ENCODE measurements at places on chromosomes 1 and 21.

DNA sequence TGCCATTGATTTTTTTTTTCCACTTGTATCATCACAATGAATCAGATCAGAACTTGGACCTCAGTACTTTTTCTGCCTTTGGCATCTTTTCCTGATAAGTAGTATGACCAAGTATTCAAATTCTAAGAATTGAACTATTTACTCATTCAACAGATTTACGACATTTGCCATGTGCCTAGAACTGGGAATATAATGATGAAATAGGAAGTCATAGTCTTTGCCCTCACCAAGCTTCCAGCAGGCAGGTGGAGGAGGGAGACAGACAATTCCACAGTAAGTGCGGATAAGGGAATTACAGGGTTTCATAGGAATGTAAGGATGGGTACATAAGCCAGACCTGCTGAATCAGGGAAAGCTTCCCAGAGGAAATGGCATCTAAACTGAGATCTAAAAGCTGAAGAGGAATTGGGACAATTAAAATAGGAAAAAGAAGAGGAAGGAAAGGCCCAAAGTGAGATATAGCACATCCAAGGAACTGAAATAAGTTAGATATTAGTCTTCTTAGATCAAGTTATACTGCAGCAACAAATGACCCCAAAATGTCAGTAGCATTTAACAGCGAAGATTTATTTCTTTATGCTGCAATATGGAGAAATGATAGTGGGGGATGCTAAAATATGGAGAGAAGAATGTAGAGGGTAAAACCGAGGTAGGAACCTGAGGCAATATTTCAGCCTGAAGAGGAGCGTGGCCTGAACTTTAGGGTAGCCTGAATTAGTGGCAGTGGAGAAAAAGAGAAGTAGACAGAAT, 5.3 kb upstream of the DDX59 start:
- no peak for DNase-seq

- no peak for DNase-seq
Measured at GRCh38 chr1:42038261-42038660, 114.9 kb upstream of the GUCA2B start.

GRCh38 chr1:41495210-41495948, 10.9 kb upstream of the EDN2 start:
- no peak for DNase-seq

- DNase-seq = no peak
Measured at GRCh38 chr1:12272770-12273169, 42.9 kb downstream of the VPS13D start.

- DNase-seq = no peak
Measured at GRCh38 chr1:40877698-40878097, 15.5 kb upstream of the CITED4 start.

- no peak for DNase-seq
Measured at GRCh38 chr1:17205652-17206051, 724 bp downstream of the PADI1 start.

DNA sequence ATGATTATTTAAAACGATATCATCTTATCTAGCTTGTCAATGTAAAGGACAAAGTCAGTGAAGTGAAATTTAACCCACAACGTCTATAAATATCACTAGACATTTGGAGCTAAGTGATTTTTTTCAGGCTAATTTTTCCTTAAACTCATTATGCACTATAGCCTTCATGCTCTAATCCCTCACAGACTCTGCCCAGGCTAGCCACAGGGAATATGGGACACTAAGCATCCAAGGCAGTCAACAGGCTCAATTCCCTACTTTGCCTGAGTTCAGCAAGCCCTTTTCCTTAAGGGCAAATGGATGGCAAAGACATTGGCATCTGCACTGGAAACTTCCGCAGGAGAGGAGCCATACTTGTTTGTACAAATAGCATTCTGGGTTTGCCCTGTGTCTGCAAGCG, 577.0 kb downstream of the LMO4 start:
- no peak for DNase-seq

GRCh38 chr1:27643600-27644368, 8.8 kb upstream of the FGR start:
- DNase-seq = no peak

DNA sequence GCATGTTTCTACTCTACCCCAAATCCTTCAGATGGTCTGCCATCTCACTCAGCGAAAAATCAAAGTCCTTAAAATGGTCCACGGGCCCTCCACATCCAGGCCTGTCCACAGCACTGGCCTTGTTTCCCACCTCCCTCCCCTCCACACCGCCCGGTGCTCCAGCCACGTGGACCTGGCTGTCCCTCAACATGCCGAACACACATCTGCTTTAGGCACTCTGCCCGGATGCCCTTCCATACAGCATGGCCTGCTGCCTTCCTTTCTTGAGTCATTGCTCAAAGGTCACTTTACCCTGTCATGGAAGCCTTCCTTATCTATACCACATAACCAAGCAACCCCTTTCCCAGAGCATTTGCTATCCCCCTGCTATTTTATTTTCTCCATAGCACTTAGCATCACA, 143.0 kb downstream of the DNM3 start:
- DNase-seq = no peak

DNA sequence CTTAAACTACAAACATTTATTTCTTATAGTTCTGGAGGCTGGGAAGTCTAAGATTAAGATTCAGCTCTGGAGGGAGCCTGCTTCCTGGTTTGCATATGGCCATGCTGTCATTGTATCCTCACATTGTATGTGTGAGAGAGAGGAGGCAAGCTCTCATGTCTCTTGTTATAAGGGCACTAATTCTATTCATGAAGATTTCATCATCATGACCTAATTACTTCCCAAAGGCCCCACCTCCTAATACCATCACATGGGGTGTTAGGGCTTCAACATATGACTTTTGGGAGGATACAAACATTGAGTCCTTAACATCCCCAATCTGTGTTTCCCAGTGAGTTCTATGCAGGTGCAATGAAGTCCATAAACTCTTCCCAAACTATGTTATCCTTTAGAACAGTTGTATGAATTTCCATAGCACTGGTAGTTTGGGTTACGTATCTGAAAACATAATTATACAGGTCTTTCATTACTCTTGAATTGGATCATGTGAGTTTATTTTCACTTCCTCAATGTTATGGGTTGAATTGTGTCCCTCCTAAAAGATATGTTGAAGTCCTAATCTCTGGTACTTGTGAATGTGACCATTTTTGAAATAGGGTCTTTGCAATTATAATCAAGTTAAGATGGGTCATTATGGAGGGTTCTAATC, 124.2 kb downstream of the RUNX1 start:
- DNase-seq = no peak

DNA sequence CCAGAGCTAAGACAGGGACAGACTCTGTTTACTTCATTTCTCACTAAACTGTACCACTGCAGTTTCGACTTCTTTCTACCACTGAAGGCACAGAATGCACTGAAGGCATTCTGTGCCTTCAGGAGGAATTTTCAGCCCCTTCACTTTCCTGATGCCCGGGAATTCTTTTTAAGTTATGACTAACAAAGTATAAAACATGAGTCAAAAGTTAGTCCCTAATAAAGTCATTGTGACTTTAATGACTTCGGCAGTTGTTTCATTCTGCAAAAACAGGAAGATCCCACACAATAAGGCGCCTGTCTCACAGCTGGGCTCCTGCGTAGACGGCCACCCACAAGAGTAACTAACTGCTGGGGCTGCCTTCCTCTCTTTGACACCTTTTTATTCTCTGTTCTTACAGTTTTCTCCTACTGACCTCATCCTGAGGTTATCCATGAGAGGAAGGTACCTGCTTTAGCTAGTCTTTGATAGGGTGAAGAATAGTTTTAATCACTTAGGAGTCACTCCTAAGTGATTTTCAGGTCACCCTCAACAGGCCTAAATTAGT, 183.9 kb upstream of the SGIP1 start:
- no peak for DNase-seq

- DNase-seq = no peak
Measured at GRCh38 chr1:63322944-63323864, 837 bp downstream of the FOXD3 start.
